ENCODE measurements at places on chromosomes 7 and 10.

GRCh38 chr10:71479831-71480230 lies 83.1 kb downstream of the CDH23 start:
- H3K36me3 ChIP-seq, result no peaks in the 10 kb centered on the region
- no peak overlapping the region for H3K4me3 ChIP-seq
- DNase-seq, result no peak

GRCh38 chr10:33459602-33460001 lies 125.1 kb upstream of the NRP1 start:
- DNase-seq, result no peak
- H3K4me1 ChIP-seq, result no peaks in the 10 kb centered on the region
- H3K27ac ChIP-seq, result no peak overlapping the region
- H3K36me3 ChIP-seq, result no peaks in the 10 kb centered on the region
- H3K4me3 ChIP-seq, result no peak overlapping the region
- H3K27me3 ChIP-seq, result peaks cover 8% of the 10 kb centered on the region

DNA sequence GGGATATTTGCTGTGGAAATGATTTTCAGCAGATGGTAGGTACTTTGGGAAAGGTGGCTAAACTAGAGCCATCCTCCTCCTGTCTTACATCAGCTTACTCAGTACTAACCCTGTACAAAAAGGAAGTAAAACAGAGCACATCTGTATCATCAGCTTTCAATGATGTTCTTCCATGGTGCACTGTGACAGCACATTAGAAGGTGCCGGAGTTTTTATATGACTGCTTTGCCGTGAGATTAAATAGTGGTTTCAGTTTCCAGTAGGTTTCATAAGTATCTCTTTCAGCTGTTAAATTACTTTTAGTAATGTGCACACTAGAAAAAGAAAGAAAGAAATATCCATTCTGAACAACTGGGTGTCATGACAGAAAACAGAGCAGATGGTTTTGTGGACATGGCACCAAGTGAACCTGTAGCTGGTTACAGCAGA lies 86.5 kb downstream of the ARID5B start:
- H3K36me3 ChIP-seq, result peaks cover 3% of the 10 kb centered on the region

- H3K4me1 ChIP-seq, result no peaks in the 10 kb centered on the region
- H3K4me3 ChIP-seq, result no peak overlapping the region
- no peak for DNase-seq
- H3K27me3 ChIP-seq, result no peaks in the 10 kb centered on the region
- no peak overlapping the region for H3K27ac ChIP-seq
- no peaks in the 10 kb centered on the region for H3K36me3 ChIP-seq
These were observed 358.1 kb downstream of the THSD7A start for GRCh38 chr7:11473807-11474424.

- no peaks in the 10 kb centered on the region for H3K4me1 ChIP-seq
- no peak overlapping the region for H3K4me3 ChIP-seq
- DNase-seq, result no peak
- H3K27me3 ChIP-seq, result peaks cover 2% of the 10 kb centered on the region
- no peaks in the 10 kb centered on the region for H3K36me3 ChIP-seq
These were observed 91.4 kb downstream of the GPR85 start for GRCh38 chr7:112995059-112995824.

All from immature natural killer cell (primary cell).